ENCODE measurements at places on chromosomes 5 and 9.

DNA sequence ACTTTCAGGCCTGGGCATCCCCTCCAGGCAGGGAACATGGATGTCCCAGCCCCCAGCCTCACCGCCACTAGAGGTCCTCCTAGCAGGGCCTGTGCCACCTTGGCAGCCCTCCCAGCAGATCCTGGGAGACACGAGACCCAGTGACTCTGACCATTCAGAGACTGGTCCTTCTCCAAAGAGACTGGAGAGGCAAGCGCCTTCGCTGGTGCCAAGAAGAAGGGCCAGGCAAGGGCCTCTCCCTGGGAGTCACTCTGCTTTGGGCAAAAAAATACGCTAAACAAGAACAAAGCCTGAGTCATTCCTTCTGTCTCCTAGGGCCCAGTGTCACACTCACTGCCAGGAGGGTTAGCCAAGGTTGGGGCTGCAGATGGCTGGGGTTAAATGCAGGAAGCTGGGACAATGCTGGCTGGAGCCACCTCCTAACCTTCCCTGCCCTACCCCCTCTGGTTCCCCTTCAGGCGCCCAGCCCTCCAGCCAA is 35.3 kb upstream of the SMIM23 start:
- H3K4me3 ChIP-seq, result no peak overlapping the region
- no peak overlapping the region for H3K27ac ChIP-seq
- H3K4me1 ChIP-seq, result no peaks in the 10 kb centered on the region
- no peaks in the 10 kb centered on the region for H3K36me3 ChIP-seq
- DNase-seq, result peak; percentile 35

DNA sequence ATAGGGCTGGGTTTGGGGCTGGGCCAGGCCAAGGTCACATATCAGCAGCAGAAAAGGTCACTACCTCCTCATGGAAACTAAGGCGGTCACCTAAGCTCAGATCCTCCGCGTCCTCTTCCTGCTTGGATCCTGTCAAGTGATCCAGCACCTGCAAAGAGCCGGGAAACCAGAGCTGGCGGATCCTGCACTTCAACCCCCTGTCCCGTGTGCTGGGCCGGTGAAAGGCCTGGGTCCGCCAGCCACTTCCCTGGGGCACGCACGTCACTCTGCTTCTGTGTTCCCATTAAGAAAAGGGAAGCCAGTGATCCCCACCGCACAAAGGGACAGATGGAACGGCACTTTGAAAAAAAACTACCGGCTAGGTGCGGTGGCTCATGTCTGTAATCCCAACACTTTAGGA is 61.3 kb upstream of the STXBP1 start:
- no peak overlapping the region for H3K27ac ChIP-seq
- peaks cover 31% of the 10 kb centered on the region for H3K36me3 ChIP-seq
- peaks cover 65% of the 10 kb centered on the region for H3K4me1 ChIP-seq

DNA sequence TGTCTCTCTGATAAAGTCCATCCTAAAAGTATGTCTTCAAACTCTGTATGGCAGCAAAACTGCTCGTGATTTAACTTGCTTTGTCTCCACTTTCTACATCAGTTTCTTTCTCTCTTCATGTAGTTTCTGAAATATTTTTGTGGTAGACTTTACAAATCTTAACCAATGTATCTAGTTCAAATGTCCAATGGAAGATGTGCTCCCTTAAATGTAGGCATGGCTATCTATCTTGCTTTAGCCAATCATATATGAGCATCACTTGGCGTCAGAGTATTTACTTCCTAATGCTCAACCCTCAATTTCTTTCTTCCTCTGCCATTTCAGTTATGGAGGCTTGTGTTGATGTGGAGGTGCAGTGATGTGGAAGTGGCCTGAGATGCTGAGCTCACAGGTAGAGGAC is 206.1 kb upstream of the ZNF608 start:
- no peak for DNase-seq
- H3K4me1 ChIP-seq, result peaks cover 11% of the 10 kb centered on the region
- H3K27me3 ChIP-seq, result no peaks in the 10 kb centered on the region
- H3K27ac ChIP-seq, result no peak overlapping the region
- H3K36me3 ChIP-seq, result no peaks in the 10 kb centered on the region

GRCh38 chr5:179137643-179138567 is 77.7 kb downstream of the ZNF354C start:
- no peaks in the 10 kb centered on the region for H3K4me1 ChIP-seq
- DNase-seq, result no peak
- no peak overlapping the region for H3K27ac ChIP-seq
- H3K36me3 ChIP-seq, result peaks cover under 1% of the 10 kb centered on the region
- no peak overlapping the region for H3K4me3 ChIP-seq

- H3K4me3 ChIP-seq, result no peak overlapping the region
- H3K4me1 ChIP-seq, result peaks cover 17% of the 10 kb centered on the region
- H3K27ac ChIP-seq, result no peak overlapping the region
- DNase-seq, result peak; percentile 1
- H3K27me3 ChIP-seq, result no peaks in the 10 kb centered on the region
These were observed 421.7 kb downstream of the SPATA31D1 start for GRCh38 chr9:82410306-82410705.

DNA sequence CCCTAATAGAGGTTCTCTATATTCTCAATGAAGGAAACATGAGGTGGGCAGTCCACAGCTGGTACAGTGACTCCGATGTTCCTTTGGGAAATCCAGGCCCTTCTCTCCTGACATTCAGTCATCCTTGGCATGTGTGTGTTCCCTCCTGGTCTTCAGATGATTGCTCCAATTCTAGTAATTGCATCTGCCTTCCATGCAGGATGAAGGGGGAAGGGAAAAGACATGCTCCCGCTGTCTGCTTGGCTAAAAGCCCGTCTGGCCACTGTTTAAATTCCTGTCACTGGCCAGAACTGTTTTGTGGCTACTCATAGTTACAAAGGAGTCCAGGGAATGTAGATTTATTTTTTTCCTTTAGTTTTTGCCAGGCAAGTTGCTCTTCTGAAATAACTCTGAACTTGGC is 65.0 kb downstream of the MAST4 start:
- no peak overlapping the region for H3K27ac ChIP-seq
- DNase-seq, result no peak
- no peaks in the 10 kb centered on the region for H3K4me1 ChIP-seq
- H3K27me3 ChIP-seq, result peaks cover 50% of the 10 kb centered on the region

GRCh38 chr9:111959468-111960359 is 63.1 kb downstream of the UGCG start:
- peak overlapping the region; percentile 15 for H3K4me3 ChIP-seq
- DNase-seq, result peak; percentile 62
- peaks cover 8% of the 10 kb centered on the region for H3K36me3 ChIP-seq
- H3K27me3 ChIP-seq, result no peaks in the 10 kb centered on the region
- H3K4me1 ChIP-seq, result peaks cover 76% of the 10 kb centered on the region

DNA sequence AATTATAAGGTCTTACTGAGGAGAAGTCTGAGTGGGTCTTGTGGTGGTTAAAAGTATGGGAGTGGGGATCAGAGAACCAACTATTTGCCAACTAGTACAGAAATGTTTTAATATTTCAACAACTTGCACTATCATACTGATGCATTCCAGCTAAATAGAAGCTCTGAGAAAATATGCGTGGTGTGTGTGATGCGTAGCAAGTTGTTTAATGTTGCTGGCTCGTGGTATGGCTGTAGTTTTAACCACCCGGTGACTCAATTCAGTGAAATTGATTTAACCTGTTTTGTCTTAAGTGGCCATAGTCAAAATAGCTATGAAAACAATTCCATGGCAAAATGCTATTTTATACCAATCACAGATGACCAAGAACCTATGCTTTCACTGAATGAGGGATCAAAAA is 176.5 kb upstream of the SLC24A2 start:
- no peak overlapping the region for H3K27ac ChIP-seq
- no peak for DNase-seq
- no peaks in the 10 kb centered on the region for H3K4me1 ChIP-seq
- H3K27me3 ChIP-seq, result peaks cover 18% of the 10 kb centered on the region

- DNase-seq, result no peak
- no peaks in the 10 kb centered on the region for H3K4me1 ChIP-seq
- H3K27me3 ChIP-seq, result no peaks in the 10 kb centered on the region
- H3K36me3 ChIP-seq, result peaks cover 21% of the 10 kb centered on the region
- no peak overlapping the region for H3K4me3 ChIP-seq
These were observed 80.2 kb downstream of the PTPN3 start for GRCh38 chr9:109417585-109418544.

DNA sequence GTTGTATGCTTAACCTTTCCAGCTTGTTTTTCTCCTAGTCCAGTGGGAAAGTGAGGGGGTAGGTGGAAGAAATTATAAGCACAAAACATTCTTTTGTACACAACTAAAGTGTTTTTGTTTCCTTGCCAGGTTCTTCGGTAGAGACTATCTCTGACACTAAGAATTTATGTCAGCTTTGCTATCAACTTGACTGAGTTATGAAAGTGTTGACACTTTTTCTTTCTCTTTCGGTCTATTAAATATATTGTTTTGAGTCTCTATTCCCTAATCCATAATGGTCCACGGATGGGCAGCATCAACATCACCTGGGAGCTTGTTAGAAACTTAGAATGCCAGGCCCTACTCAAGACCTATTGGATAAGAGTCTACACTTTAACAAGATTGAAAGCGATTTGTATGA is 195.0 kb upstream of the ATP10B start:
- H3K4me1 ChIP-seq, result no peaks in the 10 kb centered on the region
- no peaks in the 10 kb centered on the region for H3K27me3 ChIP-seq
- no peak overlapping the region for H3K27ac ChIP-seq
- no peaks in the 10 kb centered on the region for H3K36me3 ChIP-seq
- no peak overlapping the region for H3K4me3 ChIP-seq
- DNase-seq, result no peak

- H3K27me3 ChIP-seq, result no peaks in the 10 kb centered on the region
- H3K36me3 ChIP-seq, result no peaks in the 10 kb centered on the region
- no peak for DNase-seq
These were observed 16.7 kb downstream of the MVB12B start for GRCh38 chr9:126343271-126343700.

GRCh38 chr5:9325549-9325948 is 220.3 kb downstream of the SEMA5A start:
- no peak for DNase-seq
- H3K4me3 ChIP-seq, result no peak overlapping the region
- no peaks in the 10 kb centered on the region for H3K4me1 ChIP-seq
- no peaks in the 10 kb centered on the region for H3K36me3 ChIP-seq
- no peaks in the 10 kb centered on the region for H3K27me3 ChIP-seq
- H3K27ac ChIP-seq, result no peak overlapping the region

GRCh38 chr9:4382722-4383317 is 83.0 kb upstream of the GLIS3 start:
- H3K27me3 ChIP-seq, result no peaks in the 10 kb centered on the region
- no peaks in the 10 kb centered on the region for H3K4me1 ChIP-seq
- no peak overlapping the region for H3K4me3 ChIP-seq
- peaks cover 4% of the 10 kb centered on the region for H3K36me3 ChIP-seq
- peak; percentile 4 for DNase-seq

GRCh38 chr9:78003730-78004129 is 27.9 kb downstream of the GNAQ start:
- no peak overlapping the region for H3K27ac ChIP-seq
- H3K4me3 ChIP-seq, result no peak overlapping the region
- H3K27me3 ChIP-seq, result no peaks in the 10 kb centered on the region

DNA sequence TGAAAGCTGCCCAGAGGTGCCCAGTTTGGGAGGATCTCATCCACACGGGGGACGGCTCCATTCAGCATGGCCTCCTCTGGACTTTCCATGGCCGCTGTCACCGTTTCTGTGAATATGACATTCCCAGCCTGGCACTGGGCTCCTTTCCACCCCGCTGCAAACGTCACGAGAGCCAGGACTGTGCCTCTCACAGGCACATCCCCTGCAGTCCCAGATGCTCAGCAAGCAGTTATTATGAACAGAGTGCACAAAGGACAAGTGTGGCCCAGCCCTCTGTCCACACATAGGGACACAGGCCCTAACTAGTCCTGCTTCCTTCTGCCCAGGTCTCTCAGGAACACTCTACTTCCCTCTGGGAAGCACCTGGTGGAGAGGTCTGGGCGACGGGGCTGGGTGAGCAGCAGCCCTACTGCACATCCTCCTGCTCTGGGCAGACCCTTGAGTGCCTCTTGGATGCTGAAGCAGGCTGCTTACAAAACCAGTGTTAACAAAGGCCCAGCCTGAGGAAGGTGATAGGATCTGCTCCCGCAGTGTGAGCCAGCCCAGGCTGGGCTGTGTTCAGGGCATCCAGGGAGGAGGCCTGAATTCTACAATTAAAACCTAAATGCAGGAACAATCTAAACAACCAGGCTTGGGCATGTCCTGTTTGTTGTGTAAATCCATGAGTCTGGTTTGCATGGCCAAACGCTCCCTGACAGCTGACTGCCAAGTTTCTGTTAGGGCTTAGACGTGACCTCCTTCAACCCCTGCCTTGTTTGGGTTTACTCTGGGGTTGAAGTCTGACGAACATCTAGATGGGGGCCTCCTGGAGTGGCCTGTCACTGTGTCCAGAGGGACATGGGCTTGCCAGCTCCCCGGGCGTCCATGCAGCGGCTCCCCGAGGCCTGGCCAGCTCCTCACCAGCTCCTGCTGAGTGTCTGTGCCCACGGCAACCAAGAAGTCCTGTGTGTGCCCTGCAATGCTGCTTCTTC is 269.8 kb downstream of the GADD45G start:
- H3K4me1 ChIP-seq, result no peaks in the 10 kb centered on the region
- H3K27me3 ChIP-seq, result peaks cover 68% of the 10 kb centered on the region
- H3K4me3 ChIP-seq, result no peak overlapping the region
- no peak overlapping the region for H3K27ac ChIP-seq

GRCh38 chr5:146971401-146971800 is 92.8 kb upstream of the PPP2R2B start:
- no peaks in the 10 kb centered on the region for H3K4me1 ChIP-seq
- H3K27me3 ChIP-seq, result no peaks in the 10 kb centered on the region
- H3K4me3 ChIP-seq, result no peak overlapping the region
- H3K36me3 ChIP-seq, result no peaks in the 10 kb centered on the region

Data from Calu3 (cell line).